ENCODE measurements at places on chromosomes 6 and 20.

DNA sequence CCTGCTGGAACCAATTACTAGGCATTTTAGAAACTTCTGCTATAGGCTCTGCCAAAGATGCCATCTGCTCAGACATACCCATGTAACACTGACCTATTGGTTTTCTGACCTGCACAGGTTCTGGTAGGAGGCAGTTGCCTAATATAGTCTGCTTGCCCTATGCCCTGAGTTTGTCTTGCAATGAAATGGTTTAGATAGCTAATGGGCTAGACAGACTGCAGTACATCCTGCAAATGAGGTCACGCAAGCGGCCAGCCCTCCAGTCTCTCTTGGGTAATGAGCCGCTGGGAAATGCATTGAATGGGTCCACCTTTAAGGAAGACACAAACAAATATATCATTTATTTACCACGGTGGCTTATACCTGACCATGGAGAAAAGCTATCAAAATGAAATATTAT, 90.6 kb upstream of the B3GAT2 start:
- DNase-seq = no peak

DNA sequence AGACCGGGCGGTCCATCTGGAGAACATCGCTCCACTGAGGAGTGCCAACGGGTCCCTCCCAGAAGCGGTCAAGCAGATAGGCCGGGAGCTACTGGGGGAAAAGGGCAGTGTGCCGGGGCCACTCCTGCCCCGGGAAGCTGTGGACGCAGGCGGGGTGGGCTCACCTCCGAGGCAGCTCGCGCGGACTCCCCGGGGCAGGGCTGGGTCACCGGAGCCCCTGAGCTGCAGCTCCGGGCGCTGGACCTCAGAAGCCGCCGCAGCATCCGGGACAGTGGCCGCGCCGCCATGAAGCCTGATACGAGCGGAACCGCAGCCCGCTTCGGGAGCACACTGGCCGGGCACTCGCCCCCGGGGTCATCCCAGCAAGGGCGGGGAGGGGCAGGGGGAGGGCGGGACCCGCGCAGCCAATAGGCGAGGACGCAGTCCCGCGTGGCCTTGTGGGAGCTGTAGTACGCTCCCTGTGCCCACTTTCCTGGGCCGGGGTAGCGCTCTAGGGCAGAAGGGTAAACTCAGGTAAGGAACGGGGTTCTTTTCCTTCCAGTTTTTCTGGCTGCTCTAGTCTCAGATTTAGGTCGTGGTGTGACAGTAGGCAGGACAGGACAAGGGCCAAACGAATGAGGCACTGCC, at the start of gene MOCS1:
Gene MOCS1, minus strand, starts transcription at position 332 of the 627 bp plus-strand sequence. Its CDS starts 45 bp downstream, at position 287.
- DNase-seq = no peak

GRCh38 chr20:5569021-5569420, 181.2 kb upstream of the SHLD1 start:
- peak; percentile 52 for DNase-seq

- no peak for DNase-seq
Measured at GRCh38 chr6:21984561-21984960, 312.3 kb downstream of the PRL start.

DNA sequence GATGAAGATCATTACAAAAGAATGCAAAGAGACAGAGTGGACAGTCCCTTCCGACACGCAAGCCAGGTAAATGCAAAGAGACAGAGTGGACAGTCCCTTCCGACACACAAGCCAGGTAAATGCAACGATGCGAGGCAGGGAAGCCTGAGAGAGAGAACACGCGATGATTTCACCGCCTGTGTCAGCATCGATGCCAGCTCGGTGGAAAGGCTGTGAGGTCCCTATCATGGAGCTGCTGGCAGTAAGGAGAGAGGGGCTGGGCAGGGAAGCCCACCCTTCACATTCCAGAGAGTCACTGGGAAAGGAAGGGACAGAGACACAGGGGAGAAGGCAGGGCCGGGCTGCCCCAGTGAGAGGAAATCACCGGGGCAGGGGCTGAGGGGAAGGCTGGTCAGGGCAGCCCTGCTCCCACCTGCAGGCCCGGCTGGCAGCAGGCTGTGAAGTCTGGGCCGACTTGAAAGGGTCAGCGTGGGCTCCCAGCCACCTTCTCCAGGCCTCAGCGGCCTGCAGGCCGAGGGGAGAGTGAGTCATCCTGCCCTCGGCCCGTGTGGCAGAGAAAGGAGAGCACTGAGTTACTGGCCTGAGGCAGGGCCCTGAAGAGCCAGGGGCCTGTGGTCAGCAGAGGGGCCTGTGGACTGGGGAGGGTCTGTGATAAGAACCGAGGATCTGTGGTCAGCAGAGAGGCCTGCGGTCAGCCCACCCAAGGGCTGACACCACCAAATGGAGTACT, 80.4 kb downstream of the DACT2 start:
- DNase-seq = no peak

DNA sequence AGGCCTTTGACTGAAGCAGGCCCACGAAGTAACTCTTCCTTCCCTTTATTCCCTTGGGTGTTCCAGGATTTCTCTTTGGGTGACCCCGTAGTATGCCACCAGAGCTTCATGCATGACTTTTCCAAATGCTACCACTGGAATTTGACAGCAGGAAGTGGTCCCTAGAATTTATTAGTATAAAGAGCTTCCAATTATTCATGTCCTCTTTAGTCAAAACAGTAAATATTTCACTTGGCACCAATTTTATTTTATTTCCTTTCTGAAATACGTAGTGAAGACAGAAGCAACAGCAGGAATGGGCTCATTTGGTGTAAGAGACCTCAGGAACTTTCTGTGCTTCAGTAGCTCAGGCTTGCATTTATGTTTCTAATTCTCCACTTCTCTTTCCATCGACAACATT, 151.3 kb downstream of the LCA5 start:
- no peak for DNase-seq

GRCh38 chr6:128963561-128963960, 80.6 kb downstream of the LAMA2 start:
- no peak for DNase-seq

DNA sequence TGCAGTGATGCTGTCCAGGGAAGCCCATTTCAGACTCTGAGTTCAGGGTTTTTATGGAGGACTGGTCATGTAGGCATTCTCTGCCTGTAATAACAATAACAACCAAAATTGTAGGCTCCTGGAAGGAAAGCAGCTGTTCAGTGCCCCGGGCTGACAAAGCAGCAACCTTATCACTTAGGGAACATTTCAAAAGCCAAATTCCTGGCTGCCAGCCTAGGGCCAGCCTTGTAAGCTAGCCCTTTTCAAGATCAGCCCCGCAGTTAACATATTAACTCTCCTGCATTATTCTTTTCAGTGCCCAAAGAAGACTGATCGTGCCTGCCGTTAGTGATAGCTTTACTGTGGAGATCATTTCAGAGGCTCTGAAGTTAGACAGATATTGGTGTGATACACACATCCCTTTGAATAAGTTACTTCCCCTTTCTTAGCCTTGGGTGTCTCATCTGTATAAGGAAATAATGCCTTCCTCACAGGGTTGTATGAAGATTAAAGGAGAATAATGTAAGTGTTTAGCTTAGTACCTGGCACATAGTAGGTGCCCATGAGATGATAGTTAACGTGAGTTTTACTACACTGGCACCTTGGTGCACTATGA, 44.1 kb downstream of the CTNNBL1 start:
- DNase-seq = no peak

DNA sequence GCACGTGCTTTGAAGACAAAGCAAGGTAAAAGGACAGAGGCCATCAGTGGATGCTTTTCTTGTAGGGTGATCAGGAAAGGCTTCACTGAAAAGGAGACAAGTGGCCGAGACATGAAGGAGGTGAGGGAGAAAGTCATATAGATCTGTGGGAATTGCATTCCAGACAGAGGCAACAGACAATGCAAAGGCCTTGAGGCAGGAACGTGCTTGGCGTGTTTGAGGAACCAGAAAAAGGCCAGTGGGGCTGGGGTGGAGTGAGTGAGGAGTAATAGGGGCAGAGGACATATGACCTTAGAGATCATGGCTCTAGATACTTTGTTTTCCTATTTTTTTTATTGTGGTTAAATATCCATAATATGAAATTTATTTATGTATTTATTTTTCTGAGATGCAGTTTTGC, 10.5 kb upstream of the SALL4 start:
- no peak for DNase-seq

DNA sequence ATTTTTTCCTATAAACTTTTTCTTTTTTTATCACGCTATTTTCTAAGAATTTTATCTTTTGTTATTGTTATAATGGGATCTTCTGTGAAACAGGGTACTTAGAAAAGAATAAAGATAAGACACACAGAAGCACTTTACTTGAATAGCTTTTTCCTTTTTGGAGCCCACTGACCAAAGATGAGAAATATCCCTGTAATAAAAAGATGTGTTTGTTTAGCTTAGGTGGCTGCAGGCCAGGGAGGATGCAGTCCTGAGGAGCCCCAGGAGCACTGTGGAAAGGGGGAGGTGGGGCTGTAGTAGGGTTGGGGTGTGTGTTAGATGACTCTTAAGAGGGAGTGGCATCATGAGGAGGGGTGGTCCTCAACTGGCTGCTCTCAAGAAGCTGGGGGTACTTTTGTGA, 128.6 kb downstream of the ARID1B start:
- no peak for DNase-seq

DNA sequence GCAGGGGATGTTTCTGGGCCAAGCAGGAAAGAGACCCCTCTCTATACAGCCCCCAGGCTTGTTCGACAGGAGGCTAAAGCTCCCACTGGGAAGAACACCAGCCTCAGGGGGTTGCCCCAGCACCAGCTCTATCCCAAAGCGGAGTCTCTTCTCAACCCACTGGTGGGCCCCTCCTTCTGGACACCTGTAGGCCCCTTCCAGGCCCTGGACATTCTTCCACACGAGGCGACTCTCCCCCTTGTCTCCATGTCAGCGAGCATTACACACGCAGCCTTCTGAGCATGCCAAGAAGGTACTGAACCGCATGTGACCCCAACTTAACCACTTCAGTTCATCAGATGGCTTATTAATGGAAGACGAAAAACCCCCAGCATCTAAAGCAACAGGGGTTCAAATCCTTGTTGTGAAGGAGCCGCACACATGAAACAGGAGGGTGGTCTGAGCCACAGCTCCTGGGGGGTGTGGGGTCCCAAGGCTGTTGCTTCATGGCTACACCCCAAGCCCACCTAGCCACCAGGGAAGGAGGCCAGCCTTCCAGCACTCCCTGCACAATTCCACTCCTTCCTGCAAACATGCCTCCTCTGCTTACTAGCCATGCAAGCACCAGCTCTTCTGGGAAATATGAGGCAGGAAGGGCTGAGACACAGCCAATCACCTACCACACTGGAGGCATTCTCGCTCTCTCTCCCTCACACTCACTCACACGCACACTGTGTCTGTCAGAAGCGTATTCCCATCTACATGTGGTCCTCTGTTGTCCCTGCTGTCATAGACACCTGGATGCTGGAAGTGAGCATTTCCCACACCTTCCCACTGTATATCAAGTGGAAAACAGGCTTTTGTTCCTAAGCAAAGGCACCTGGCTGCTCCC, 104.5 kb downstream of the NOL4L start:
- no peak for DNase-seq

- DNase-seq = no peak
Measured at GRCh38 chr6:170174124-170174770, 116.6 kb downstream of the DLL1 start.

DNA sequence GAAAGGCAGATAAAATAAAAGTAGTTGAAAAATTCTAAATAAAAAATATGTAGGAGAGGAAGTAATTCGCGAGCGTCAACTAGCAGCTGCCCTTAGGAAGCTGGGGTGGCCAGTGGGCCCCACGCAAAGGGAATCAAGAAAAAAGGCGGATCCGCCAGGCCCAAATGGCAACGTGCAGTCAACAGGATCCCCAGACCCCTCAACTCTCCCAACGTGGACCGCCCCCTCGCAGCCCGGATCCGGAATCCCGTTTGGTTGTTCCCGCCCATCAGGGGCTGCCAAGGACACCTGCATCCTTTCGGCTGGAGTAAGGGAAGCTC, 296 bp downstream of the DZANK1 start:
- DNase-seq = no peak

- peak; percentile 12 for DNase-seq
Measured at GRCh38 chr6:44667668-44668390, 280.3 kb downstream of the CDC5L start.

DNA sequence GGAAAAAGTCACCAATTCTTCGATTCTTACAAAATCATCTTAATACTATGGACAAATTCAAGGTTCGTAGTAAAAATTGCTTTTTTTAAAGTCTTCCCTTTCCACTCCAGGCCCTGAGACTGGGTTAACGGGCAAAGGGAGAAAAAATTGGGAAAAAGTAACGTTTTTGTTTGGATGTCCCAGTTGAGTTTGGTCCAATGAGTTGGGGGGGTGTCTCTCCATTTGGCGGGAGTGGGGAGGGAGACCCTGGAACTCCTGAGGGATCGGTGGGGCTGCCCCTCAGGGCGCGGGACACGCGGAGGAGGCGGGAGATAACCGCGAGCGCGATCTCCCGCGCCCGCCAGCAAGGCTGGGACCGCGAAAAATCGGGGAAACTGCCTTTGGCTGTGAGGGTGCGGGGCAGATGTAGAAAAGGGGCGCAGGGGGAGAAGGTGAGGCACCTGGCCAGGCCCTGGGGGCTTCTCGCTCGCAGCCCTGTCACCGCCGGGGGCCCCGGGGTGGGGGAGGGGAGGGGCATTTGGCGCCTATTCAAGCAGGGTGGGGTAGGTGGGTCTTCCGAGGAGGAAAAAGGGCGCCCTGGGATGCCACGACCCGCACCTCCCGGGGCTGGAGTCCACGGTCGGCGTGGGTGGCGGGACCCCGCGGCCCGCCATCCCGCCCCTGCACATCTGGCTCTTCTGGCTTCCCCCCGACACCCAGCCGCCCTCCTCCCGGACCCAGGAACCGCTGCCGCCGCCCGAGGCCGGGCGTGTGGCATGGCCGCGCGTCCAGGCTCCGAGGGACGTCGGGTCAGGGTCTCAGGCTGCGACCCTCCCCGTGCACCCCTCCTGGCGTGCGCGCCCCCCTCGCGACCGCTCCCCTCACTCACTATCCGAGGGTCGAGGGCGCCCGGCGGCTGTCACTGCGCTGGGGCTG, 595 bp downstream of the FBXO5 start:
- DNase-seq = no peak

- no peak for DNase-seq
Measured at GRCh38 chr6:119043265-119043664, 35.2 kb downstream of the FAM184A start.

DNA sequence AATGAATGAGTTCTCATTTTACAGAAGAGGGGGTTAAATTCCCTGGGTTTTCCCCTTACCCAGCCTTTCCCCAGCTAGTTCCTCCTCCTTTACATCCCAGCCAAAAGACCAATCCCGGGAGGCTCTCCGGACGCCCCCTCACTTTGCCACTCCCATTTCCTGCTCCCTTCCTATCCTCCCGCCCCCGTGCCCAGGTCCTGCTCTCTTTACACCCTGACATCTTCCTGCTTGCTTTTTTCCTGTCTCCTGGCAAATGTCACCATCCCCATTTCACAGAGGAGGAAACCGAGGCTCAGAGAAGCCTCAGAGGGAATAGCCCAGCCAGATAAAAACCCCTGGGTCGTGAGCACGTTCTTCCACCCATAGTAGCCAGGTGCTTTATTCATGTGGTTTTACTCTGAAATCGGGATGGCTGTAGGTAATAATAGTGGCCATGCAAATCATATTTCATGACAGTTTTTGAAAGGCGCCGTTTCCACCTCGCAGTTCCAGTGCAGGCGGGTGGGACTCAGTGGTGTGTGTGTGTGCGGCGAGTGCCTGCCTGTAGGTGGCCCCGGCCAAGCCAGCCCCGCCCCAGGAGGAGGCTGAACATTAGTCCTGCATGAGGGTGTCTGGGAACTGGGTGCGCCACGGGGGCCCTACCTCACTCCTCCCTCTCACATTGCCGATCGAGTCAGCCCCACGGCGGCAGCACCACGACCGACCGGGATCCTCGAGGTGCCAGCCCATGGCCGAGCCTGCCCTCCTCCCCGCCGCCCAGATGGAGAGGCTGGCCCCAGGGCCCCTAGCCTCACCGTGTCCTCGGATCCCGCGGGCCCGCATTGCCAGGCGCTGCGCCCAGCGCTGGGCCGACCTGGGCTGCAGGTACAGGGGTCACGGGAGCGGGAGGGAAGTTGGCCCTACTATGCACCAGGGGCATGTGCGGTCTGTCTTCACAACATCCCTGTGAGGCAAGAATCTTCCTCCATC, at the start of gene ARHGAP40:
Gene ARHGAP40, plus strand, starts transcription at position 594 of the 969 bp plus-strand sequence.
- no peak for DNase-seq

Data from effector memory CD8-positive, alpha-beta T cell (primary cell).